ENCODE measurements at places on chromosomes 5 and 9.

- DNase-seq, result no peak
Measured at GRCh38 chr9:92747459-92748232, 17.0 kb downstream of the BICD2 start.

GRCh38 chr9:125172031-125172755 lies 17.4 kb downstream of the PPP6C start:
- no peak for DNase-seq

GRCh38 chr9:121640076-121640475 lies 11.4 kb upstream of the DAB2IP start:
- no peak for DNase-seq

- DNase-seq, result no peak
Measured at GRCh38 chr5:122267185-122267584, 44.9 kb upstream of the SNCAIP start.

GRCh38 chr5:103336941-103337340 lies 78.4 kb downstream of the MACIR start:
- no peak for DNase-seq

GRCh38 chr9:114097613-114098020 lies 1.5 kb downstream of the KIF12 start:
- DNase-seq, result no peak

- DNase-seq, result no peak
Measured at GRCh38 chr5:4983701-4984100, 156.4 kb upstream of the ADAMTS16 start.

DNA sequence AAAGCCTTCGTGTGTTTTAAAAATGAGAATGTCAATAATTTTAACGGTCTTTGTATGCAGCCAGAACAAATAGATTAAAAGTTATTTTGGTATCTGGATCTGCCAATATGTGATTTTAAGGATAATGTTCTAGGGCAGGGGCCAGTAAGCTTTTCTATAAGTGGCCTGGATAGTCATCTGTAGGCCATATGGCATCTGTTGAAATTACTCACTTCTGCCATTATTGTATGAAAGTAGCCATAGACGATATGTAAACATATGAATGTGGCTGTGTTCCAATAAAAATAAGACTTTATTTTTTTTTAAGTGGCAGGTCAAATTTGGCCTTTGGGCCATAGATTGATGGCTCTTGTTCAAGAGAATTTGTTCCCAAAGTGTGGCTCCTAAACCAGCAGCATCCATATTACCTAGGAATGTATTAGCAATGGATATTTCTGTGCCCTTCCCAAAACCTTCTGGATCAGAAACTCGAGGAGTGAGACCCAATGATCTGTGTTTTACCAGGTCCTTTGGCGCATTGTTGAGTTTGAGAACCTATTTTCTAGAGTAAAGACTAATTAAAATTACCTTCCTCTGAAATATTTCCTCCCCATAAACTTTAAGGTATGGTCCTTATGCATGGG lies 55.9 kb downstream of the C6 start:
- DNase-seq, result no peak

DNA sequence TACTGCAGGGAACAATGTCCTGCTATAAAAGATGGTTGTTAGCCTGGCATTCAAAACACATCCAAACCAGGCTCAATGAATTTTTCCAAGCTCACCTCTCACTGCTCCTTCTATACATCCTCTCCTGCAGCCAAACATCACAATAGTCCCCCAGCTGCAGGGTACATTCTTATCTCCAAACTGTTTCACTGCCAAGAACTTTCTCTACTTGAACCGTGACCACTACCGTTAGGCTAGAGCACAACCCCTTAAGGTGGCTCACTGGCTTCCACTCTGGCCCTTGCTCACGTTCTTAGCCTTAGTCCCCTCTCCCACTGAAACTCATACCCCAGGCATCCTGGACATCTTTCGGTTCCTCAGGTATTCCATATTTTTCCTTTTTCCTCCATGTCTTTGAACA lies 29.0 kb upstream of the ANXA6 start:
- no peak for DNase-seq

DNA sequence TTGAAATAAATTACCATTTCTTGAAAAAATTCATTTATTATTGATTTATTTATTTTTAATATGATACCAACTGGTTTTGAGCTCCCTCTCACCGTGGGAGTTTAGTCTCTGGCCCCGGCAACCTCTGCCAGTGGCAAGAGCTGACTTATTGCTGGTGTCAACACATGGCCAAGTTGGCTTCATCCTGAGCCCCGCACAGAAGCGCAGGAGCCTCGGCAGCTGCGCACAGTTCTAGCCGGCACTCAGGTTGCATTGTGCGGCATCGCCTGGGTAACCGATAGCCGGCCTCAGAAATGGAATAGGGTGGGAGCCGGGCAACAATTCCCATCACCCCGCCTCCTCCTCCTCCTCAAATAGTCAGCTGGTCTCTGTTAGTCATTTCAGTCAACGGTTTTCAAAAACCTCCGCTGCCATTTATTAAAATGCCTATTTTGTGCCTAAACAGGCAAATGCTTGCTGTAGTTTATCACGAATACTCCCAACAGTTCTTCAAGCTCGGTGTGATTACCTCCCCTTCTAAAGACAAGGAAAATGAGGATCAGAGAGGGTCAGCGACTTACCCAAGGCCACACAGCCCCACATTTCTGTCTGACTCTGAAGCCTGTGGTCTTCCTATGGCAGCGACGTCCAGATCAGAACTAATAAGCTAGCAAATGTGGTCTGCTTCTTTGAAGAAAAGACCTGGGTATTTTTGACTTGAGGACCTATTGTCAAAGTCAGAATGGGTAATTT lies 15.7 kb upstream of the MSX2 start:
- no peak for DNase-seq

DNA sequence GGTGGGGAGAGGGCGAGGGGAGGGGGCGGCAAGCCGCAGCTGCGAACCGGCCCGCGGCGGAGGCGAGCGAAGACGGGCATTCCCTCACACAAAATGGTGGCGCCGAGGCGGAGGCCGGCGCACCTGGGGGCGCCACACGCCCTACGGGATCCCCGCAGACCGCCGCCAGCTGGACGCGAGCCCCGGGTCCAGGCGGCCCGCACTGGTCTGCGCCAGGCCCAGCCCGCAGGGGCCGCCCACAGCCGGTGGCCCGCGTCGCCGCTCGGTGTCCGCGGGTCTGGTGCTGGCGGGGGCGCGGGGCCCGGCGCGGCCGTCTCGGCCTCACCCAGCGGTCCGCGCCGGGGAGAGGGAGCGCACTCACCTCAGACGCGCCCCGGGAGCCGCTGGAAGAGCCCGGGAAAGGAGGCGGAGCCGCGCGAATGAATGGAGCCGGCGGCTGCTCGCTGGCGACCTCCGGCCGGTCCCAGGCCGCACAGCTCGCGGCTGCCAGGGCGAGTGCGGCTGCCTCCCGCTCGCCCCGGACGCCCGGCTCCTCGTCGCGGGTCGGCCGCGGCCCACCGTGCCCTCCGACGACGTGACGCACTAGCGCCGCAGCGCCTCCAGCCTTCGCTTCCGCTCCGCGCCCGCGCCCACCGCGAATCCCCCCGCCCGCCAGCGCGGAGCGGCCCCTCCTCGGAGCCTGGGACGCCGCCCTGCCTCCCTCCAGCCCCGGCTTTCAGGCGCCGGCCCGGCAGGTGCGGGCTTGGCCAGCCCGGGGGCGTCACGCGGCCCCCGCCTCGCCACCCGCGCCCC lies at the start of gene FAM169A:
FAM169A (minus strand) TSS at position 584 of the 792 bp plus-strand sequence. CDS start 24,711 bp downstream, outside the sequence.
- peak; percentile 1 for DNase-seq

DNA sequence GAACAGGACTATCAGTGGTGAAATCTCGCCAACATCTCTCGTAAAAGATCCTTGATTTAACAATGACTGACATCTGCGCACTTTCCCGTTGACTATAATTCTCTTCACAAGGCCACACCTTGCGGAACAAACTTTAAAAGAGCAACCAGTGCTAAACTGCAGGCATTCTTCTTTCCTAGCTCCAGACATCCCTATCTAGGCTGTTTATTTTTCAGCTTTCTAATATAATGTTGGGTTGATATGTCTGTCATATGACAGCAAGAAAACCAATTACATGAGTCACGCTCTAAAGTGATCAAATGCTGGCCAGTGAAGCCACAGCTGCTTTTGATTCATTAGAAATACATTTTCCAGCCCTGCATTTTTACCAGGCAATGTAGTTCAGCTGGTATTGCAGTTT lies 162.5 kb downstream of the ELAVL2 start:
- no peak for DNase-seq

DNA sequence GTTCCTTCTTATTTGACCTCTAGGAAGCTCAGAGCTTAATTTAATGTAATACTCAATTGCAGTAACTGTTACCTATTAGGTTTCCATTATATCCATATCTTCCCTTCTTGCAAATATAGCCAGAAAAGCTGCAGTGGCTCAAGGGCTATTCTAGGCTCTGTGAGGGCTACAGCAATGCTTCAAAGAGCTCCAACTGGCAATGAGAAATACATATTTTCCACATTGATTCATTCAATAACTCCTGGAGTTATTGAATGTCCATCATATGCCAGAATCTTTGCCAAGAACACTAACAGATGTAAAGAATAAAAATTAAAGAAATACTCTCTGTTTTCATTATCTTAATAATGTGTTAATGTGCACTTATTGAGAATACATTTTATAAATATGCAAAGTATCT lies 396.9 kb upstream of the PAPPA start:
- DNase-seq, result no peak

- DNase-seq, result no peak
Measured at GRCh38 chr5:127320032-127320965, 29.7 kb downstream of the MEGF10 start.

GRCh38 chr5:17150531-17150930 lies 66.9 kb upstream of the BASP1 start:
- no peak for DNase-seq

- DNase-seq, result no peak
Measured at GRCh38 chr5:80097451-80097850, 62.3 kb downstream of the THBS4 start.

DNA sequence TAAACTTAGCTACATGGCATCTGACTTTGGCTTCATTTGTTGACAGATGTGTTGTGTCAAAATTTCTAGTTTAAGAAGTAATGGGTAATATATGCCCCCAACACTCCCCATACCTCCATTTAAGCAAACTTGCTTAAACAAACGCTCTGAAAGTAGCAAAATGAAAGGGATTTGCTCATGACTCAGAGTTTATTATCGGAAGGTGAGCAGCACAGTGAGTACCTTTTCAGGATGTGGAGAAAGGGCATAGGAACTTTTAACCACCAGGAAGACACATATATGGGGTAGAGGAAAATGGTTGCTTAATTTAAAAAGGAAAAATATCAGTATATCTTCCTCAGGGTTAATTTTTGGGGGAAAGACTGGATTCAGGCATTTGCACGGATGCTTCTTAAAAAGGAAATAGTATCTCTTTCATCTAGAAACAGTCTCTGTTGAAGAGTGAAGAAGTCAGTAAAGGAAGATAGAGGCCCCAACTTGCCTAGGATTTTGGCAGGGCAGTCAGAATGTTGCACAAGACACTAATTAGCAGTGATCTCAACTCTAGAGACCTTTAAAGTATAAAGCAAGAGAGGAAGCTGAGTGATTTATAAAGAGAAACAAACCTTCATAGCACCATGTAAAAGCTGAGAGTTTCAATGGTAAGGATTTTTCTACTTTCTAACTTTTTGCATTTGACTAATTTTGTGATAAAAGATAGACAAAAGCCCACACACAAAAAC lies 155.1 kb downstream of the TRIO start:
- DNase-seq, result no peak

- DNase-seq, result no peak
Measured at GRCh38 chr9:106864373-106865143, 1.6 kb downstream of the ZNF462 start.

GRCh38 chr9:114445616-114446015 lies 57.8 kb upstream of the AKNA start:
- DNase-seq, result no peak

- DNase-seq, result no peak
Measured at GRCh38 chr5:29089591-29090130, 2051.3 kb upstream of the CDH9 start.

DNA sequence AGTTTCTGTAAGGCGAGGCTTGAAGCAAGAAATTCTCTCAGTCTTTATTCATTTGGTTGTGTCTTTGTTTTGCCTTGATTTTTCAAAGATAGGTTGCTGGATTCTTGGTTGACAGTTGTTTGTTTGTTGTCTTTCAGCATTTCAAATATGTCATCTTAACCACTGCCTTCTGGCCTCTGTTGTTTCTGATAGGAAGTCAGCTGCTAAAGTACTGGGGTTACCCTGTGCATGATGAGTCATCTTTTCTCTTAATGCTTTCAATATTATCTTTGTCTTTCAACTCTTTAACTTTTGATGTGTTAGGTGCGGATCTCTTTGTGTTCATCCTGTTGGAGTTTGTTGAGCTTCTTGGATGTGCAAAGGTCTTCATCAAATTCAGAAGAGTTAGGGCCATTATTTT lies 1571.3 kb downstream of the MAT2B start:
- no peak for DNase-seq

- no peak for DNase-seq
Measured at GRCh38 chr9:134658378-134658955, 16.9 kb downstream of the COL5A1 start.

- no peak for DNase-seq
Measured at GRCh38 chr5:176170084-176170483, 68.1 kb upstream of the SIMC1 start.

- no peak for DNase-seq
Measured at GRCh38 chr5:68533051-68533450, 317.5 kb downstream of the PIK3R1 start.

Data from NCI-H2107 (cell line).